ENCODE measurements at places on chromosomes 4 and X. TPM values are rescaled to one million over a fixed set of nuclear protein-coding genes. Genes with fewer than 3 reads are reported as not detected.

Gene MAGEC1
- total RNA-seq = not detected

Gene HMGN5
- total RNA-seq = 1.7 TPM

Gene DGKK
- not detected for total RNA-seq

GRCh38 chr4:5784960-5785611, 74.1 kb downstream of the EVC start:
- H3K4me1 ChIP-seq = no peaks in the 10 kb centered on the region
- peaks cover 66% of the 10 kb centered on the region for H3K36me3 ChIP-seq
- DNase-seq = no peak
- peak overlapping the region; percentile 22 for H3K27ac ChIP-seq
- H3K4me3 ChIP-seq = no peak overlapping the region
- no peaks in the 10 kb centered on the region for H3K27me3 ChIP-seq

DNA sequence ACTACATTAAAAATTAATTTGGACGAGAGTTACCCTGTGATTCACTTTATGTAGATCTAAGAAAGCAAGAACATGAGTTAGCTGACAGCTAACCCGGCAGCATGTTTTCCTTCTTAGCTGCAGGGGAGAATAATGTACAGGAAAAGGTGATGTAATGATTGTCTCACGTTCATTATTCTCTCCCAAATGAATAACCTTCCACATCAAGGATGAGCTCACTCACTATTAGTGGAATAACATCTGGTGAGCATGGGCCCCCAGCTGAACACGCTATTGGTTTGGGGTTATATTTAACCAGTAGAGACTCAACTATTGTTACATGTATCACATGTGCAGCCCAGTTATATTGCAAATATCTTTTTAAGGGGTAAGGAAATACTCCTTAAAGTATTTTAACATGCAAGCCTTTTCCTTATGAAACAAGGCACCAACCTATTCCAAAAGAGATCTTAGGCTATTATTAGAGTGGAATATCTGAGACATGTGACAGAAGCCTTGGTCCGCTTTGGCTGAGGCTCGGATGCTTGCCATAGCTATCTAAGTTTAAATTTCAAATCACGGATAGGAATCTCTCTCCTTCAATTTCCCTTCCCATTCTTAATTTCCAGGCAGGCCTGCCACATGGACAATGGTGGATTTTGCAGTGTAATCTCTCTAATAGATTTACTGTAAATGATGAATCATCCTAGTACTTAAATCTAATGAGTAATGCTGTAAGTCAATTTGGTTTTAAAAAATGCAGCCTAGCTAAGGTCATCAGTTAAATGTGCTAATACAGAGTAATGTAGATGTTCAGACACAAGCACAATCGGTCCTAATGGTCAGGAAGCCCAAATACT, 99.0 kb upstream of the OTUD4 start:
- no peaks in the 10 kb centered on the region for H3K4me1 ChIP-seq
- no peak overlapping the region for H3K4me3 ChIP-seq
- peak overlapping the region; percentile 42 for H3K27ac ChIP-seq
- H3K27me3 ChIP-seq = no peaks in the 10 kb centered on the region
- no peak for DNase-seq

- no peak overlapping the region for H3K27ac ChIP-seq
- no peak overlapping the region for H3K4me3 ChIP-seq
- H3K4me1 ChIP-seq = no peaks in the 10 kb centered on the region
- no peak for DNase-seq
Measured at GRCh38 chrX:72371405-72371804, 65.7 kb upstream of the CITED1 start.

DNA sequence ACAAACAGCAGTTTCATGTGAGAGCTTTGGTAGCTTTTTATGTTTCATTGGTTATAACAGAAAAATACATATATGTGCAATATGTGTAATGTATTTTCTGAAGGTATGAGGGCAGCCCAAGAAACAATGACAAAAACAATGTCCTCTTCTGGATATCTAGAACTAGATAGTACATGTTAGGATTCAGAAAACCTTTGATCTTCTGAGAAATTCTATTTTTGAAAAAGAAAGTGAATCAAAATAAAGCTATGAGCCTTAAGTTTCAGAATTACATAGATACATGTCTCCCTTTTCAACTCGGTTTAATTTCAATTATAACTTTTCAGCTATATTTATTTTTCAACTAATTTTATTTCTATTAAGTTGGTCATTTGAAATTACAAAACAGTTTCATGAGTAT, 131.9 kb downstream of the REELD1 start:
- no peak overlapping the region for H3K4me3 ChIP-seq
- H3K4me1 ChIP-seq = no peaks in the 10 kb centered on the region
- H3K27ac ChIP-seq = no peak overlapping the region
- no peaks in the 10 kb centered on the region for H3K27me3 ChIP-seq
- DNase-seq = no peak
- no peaks in the 10 kb centered on the region for H3K36me3 ChIP-seq

DNA sequence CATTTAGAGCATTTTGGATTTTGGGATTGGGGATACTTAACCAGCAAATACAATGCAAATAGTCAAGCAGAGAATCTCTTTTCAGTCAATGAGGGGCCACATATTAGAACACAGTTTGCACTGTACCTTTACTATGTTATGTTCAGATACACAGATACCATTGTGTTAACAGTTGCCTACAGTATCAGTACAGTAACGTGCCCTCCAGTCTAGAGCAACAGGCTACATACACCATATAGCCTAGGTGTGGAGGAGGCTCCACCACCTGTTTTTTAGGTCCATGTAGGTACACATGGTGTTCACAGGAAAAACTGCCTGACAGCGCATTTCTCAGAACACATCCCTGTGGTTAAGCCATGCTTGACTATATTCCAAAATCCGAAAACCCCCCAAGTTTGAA, 9.1 kb downstream of the GRPEL1 start:
- H3K4me3 ChIP-seq = no peak overlapping the region
- DNase-seq = no peak
- H3K4me1 ChIP-seq = no peaks in the 10 kb centered on the region
- H3K27ac ChIP-seq = no peak overlapping the region

- no peak for DNase-seq
- no peak overlapping the region for H3K27ac ChIP-seq
- no peaks in the 10 kb centered on the region for H3K27me3 ChIP-seq
- H3K4me3 ChIP-seq = no peak overlapping the region
- no peaks in the 10 kb centered on the region for H3K4me1 ChIP-seq
Measured at GRCh38 chr4:78477276-78477675, 74.3 kb upstream of the ANXA3 start.
